ENCODE measurements at places on chromosomes 2 and 18.

GRCh38 chr2:100862081-100862480 lies 42.1 kb downstream of the NPAS2 start:
- DNase-seq, result peak; percentile 22

- DNase-seq, result no peak
Measured at GRCh38 chr2:136110526-136110925, 7.4 kb downstream of the CXCR4 start.

- DNase-seq, result no peak
Measured at GRCh38 chr18:77250926-77251729, 1.5 kb downstream of the GALR1 start.

- DNase-seq, result no peak
Measured at GRCh38 chr2:84494070-84494469, 22.2 kb upstream of the DNAH6 start.

- DNase-seq, result no peak
Measured at GRCh38 chr18:79878741-79879378, 72.6 kb downstream of the SLC66A2 start.

GRCh38 chr18:61546590-61546989 lies 213.4 kb downstream of the CDH20 start:
- peak; percentile 18 for DNase-seq

DNA sequence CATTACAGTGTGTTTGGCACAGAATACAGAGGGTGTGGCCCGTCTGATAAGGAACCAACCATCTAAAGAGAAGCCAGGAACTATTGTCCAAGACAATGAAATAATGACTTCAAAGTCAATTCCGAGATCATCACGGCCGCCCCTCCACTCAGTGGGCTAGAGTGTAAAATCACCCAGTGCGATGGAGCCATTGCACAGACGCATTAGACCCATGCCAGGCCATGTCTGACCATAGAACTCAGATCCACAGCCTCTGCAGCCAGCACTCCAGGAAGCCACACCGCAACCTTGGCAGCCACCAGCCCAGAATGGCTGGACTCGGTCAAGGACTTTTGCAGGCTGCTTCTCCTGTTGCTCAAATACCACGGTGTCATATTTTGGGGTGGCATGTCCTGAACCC lies 835.7 kb downstream of the DCDC2C start:
- no peak for DNase-seq

DNA sequence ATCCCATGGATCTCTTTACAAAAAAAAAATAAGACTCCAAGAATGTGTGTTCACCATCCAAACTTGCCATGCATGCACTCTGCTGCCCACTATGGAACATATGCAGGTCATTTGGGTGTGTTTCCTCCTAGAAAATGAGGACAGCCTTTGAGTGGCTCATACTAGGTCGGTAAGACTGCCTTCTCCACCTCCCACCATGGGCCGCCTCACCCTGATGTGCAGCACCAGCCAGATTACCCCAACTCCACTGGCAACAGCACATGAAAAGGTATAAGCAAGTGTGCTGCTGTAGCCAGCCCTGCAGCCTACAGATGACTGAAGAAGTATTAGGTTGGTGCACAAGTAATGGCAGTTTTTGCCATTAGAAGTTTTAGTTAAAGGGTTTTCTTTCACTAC lies 214.2 kb downstream of the ATAD2B start:
- DNase-seq, result no peak

- no peak for DNase-seq
Measured at GRCh38 chr2:108604196-108604595, 69.9 kb downstream of the LIMS1 start.

GRCh38 chr2:169110916-169111315 lies 41.6 kb downstream of the DHRS9 start:
- no peak for DNase-seq

- no peak for DNase-seq
Measured at GRCh38 chr18:8620845-8621244, 11.6 kb downstream of the RAB12 start.

DNA sequence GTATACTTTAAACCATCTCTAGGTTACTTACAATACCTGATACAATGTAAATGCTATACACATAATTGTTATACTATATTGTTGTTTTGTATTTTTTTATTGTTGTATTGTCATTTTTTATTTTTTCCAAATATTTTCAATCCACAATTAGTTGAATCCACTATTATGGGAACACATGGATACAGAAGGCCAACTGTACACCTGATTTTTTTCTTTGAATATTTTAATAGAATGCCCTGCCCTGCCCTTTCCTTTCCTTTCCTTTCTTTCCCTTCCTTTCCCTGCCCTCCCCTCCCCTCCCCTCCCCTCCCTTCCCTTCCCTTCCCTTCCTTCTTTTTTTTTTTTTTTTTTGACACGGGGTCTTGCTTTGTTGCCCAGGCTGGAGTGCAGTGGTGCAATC lies 120.2 kb downstream of the SLC4A3 start:
- DNase-seq, result no peak

- DNase-seq, result peak; percentile 95
Measured at GRCh38 chr2:230793572-230794359, 71.0 kb upstream of the ITM2C start.

GRCh38 chr2:172431463-172431862 lies 4.1 kb downstream of the ITGA6 start:
- no peak for DNase-seq

- DNase-seq, result no peak
Measured at GRCh38 chr18:71625556-71626090, 918.5 kb downstream of the CBLN2 start.

GRCh38 chr2:154381931-154382794 lies 316.3 kb upstream of the KCNJ3 start:
- no peak for DNase-seq

DNA sequence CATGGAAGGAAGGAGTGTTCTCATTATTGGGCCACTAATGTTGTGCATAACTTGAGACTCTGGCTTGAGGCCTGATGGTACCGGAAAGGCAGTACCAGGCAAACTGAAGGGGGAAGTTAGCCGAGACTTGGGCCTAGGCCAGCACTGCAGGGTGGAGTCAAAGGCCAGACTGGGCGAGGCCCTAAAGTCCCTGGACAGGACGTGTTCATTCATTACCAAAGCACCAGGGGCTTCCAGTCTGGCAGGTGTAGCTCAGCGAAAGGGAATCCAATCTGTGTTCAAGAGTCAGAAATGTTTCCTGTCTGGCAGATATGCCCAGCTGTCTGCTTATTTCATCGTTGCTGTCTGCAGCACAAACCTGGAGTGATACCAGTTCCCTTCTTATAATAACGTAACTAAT lies 4.7 kb upstream of the ITSN2 start:
- no peak for DNase-seq

GRCh38 chr2:182245963-182246362 lies 180.9 kb downstream of the PDE1A start:
- DNase-seq, result no peak

DNA sequence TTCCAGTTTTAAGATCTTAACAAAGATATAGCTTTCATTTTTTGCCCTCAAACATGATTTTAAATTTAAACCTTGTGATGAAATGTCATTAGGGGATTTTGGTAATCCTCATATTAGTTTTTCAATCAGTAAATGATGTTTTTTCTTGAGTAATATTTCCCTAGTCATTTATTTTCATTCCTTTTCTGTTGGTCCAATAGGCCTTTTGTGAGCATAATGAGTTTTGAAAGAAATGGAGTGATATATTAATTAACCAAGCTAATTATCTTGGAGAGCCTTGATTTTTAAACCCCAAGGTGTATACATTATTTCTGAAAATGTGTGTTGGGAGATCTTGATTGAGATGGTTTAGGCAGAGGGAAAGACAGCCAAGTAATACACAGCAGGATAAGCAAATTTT lies 46.3 kb downstream of the DCC start:
- DNase-seq, result no peak

DNA sequence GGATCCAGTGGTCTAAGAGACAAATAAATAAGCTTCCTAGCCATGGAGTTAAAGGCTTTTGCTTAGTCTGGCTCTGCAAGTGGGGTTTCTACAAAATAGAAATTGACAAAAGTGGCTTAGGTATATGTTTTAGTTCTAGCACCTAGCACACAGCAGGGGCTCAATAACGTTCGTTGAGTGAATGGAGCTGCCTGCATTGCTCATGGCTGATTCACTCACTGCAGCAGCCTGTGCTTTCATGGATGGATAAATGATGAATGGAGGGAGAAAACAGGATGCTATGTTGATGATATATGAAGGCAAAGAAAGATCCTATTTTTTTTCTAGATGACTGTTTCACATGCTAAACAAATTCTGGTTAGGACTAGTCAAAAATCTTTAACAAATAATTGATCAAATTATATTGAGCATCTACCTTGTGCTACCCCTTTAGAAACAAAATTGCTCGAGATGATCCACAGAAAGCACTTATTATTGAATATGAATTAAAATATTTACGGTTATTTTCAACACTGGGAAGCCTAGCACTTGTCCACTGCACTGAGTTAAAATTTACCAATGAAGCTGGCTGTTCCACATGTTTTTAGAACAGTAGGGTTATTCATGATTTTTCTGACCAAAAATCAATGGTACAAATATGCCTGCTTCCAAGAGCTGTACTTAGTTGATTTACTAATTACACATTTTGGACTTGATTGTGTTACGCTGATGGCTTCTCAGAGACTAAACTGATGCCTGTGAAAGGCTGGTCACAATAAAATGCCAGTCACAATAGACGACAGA lies 39.6 kb downstream of the HDHD2 start:
- no peak for DNase-seq

DNA sequence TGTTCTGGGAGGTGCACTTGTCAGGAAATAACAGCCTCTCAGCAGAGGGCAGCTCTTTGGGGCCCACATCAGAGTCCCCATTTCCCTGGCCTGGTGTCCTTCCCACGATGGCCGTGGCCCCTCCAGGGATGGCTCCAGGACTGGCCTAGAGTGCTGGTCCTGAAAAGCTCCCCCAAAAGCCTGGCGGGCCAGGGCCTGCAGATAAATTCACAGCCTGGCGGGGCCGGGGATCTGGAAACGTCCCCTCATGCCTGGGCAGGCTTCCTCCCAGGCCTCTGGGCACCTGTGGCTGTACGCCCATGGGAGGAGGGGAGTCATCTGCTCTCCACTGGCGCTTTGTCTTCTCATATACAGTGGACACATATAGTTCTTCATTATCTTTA lies 52.6 kb upstream of the HS6ST1 start:
- no peak for DNase-seq

GRCh38 chr2:18976168-18976961 lies 382.1 kb downstream of the OSR1 start:
- DNase-seq, result no peak

- no peak for DNase-seq
Measured at GRCh38 chr18:48855422-48856377, 95.1 kb downstream of the SMAD7 start.

DNA sequence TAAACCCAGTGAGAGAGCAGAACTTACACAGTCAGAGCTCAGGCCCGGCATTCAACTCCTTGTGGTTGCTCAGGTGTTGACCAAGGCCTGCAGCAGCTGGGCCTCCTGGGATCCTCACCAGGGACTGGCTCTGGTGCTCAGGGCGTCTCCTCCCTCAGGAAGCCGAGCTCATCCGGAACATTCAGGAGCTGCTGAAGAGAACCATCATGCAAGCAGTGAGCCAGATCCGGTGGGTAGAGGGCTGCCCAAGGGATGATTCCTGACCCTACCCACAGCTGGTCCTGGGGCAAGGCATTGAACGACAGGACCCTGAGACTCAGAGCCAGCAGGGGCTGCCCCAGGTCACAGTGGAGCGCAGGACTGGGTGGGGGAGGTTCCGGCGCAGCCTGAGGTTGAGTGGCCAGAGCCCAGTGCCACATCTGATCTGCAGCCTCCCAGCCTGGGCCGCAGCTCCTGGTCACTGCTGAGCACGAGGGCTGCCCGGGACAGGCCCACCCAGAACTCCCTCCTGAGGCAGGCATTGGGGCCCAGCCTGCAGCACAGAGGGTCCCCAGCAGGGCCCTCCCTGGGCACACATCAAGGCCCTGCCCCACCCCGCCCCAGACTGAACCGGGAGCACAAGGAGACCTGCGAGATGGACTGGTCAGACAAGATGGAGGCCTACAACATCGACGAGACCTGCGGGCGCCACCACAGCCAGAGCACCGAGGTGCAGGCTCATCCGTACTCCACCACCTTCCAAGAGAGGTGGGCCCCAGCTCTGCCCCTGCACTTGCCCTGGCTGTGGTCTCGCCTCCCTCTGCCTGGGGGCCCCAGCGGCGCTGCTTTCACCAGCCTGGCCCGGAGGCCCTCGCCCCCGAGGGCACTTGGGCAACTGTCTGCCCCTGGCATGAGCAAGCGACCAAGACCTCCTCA lies 2.4 kb downstream of the TEKT4 start:
- DNase-seq, result no peak

DNA sequence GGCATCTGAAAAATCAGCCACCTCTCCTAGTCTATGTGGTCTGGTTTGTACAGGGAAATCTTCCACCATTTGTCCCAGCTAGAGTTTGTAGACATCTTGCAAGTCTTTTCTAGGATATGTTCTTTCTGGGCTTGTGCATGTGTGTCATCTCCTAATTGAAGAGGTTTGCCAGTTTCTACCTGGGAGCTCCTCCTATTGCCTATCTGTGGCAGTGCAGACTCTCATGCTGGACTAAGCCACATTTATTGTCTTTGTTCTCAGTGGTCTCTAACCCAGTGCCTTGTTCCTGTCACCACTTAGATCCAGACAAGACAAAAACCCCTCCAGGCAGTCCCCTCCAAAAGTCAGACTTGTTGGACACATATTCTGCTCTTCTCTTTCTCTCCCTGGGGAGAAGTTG lies 72.0 kb upstream of the MRPS9 start:
- DNase-seq, result no peak

DNA sequence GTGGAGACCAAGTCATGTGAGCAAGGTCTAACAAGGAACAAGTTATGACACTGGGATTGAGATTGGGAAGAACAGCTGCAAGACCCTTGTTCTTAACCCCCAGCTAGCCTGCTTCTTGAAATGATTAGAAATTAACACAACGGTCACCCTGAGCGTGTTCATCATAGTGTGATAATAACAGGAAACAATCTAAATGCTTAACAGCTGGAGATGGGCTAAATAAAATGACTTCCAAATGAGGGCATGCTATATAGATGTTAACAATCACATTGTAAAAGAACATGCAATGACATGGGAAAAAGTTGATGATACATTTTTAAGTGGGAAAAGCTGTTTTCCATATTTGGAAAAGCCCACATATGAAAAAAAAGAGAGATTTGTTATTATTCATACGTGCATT lies 47.6 kb downstream of the RPL37A start:
- DNase-seq, result no peak

DNA sequence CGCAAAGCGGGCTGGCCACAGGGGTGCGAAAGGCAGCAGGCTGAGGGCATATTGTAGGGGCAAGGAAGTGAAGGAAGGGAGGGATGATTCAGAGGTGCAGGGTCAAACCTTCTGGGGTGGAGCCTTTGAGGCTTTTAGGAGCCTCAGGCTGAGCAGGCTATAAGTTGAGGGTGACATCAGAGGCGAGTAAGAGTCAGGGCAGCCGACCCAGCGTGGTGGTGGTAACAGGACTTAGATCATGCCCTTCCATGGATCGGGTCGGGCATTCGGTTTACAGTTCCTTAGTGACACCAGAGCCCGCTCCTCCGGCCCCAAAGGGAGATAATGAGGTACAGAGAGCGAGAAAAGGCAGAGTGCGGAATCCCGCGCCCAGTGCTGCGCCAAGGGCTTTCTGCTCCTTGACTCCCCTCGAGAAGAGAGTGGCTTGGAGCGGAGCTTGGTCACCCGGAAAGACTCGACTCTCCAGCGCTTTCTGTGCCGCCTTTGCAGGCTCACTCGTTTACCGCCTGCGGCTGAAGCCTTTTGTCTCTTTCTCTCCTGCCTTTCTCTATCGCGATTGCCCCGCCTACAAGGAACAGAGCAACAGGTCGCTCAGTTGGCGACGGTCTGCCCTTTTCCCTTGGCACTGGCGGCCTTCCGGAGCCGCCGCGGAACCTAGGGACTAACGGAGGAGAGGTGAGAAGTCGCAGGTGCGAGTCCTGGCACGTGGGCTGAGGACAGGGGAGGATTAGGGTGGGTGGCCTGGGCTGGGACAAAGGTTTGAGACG lies 720 bp downstream of the LBX2 start:
- no peak for DNase-seq

All from AG09319 (cell line).